ENCODE measurements at places on chromosomes 11 and 22.

DNA sequence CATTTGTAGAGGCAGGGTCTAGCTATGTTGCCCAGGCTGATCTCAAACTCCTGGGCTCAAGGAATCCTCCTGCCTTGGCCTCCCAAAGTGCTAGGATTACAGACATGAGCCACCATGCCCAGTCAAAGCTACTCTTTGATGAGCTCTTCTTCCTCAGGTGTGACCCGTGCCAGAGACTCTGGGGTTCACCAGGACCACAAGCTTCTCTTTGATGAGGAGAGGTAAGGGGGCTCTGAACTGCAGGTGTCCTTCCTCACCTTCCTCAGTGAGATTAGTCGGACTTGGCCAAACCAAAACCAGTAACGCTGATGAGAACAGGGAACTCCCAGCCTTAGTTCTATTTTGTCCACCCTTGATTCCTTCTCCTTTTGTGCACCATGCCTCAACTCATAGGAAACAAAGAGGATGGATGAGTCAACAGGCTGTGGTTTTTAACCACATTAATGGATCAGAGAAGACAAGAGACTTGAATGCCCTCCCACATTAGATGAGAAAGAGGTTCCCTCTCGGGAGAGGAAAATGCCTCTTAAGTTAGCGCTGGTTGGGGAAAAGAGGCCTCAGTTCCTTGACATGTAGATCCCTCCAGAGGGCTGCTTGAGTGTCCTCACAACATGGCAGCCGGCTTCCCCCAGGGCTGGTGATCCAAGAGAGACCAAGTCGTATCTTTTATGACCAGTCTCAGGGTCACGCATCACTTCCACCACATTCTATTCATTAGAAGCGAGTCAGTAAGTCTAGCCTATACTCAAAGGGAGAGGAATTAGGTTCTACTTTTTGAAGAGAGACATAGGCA is 25.7 kb upstream of the CTR9 start:
- no peak for DNase-seq

- no peak for DNase-seq
Measured at GRCh38 chr22:37119872-37120271, 10.4 kb upstream of the TMPRSS6 start.

DNA sequence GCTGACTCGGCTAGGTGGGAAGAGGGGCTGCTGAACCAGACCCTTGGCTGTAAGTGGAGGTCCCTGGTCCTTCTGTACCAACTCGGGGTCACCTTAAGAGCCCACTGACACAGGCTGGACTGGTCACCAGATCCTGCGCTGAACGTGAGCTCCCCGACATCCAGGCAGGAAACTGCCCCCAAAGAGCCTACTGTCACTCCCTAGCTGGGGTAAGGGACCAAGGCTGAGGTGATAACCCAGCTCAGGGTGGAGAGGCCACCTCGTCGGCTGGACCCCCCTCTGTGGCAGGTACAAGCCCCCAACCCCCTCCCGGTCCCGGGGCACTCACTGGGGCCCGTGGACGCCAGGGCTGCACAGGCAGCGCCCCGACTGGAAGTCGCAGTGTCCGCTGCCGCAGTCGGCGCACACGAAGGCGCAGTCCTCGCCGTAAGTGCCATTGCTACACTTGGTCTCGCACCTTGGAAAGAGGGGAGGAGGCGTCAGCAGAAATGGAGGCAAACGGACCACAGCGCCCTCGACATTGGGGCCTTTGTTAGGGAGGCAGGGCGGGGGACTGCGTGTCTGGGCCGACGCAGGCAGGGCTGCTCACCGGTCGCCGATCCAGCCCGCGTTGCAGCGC is 7.4 kb downstream of the SCARF2 start:
- no peak for DNase-seq

DNA sequence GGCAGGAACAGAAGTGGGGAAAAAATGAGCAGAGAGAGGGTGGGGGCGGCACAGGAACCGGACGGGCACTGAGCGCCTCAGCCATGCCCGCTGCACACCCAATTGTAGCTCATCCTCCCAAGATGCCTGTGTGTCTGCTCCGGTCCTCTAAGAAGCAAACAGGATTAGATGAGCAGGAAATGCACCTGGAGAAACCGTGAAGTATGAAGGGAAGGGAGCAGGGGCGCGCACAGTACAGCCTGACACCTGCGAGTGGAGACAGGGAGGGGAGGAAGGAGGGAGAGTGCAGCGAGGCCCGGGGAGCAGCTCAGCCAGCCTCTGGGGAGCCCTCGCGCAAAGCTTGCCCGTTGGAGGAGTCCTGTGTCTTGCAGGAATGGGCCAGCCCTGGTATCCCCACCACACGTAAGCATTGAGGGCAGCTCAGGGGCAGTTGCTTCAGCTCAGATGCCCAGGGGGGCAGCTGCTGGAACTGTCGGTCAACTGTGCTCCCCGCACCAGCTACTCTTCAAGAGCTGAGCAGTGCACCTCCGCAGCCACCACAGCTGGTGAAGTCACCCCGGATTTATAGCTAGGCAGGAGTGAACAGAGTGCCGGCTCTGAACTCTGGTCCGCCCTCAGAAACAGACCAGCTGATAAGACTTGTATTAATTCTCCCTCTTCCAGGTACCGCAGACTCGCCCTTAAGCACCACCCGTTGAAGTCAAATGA is 7.0 kb downstream of the DNAJB13 start:
- DNase-seq: no peak

- DNase-seq: no peak
Measured at GRCh38 chr11:75160220-75160757, 9.4 kb downstream of the SLCO2B1 start.

GRCh38 chr11:18723991-18724390 is 2.0 kb downstream of the IGSF22 start:
- DNase-seq: no peak

- DNase-seq: no peak
Measured at GRCh38 chr22:20530368-20531153, 23.2 kb downstream of the MED15 start.

DNA sequence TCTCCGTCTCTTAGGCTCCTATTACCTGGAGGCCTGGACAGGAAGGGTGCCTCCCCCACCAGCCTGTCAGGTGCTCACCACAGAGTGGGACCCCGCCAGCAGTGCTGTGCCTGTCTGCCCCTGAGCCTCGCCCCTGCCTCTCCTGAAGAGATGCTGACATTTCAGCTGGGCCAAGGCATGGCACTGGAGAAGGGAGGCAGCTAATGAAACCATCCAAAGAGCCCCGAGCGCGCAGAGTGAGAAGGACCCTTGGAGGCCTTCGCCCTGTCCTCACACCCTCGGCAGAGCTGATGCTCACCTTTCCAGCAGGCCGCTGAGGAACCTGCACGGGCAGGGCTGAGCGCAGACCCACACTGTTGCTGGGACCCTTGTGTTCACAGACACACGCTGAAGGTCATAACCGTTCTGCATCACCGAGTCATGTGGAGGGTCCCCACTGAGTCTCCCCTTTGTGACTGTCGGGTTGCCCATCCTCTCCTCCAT is 2.1 kb upstream of the LRFN4 start:
- DNase-seq: no peak

DNA sequence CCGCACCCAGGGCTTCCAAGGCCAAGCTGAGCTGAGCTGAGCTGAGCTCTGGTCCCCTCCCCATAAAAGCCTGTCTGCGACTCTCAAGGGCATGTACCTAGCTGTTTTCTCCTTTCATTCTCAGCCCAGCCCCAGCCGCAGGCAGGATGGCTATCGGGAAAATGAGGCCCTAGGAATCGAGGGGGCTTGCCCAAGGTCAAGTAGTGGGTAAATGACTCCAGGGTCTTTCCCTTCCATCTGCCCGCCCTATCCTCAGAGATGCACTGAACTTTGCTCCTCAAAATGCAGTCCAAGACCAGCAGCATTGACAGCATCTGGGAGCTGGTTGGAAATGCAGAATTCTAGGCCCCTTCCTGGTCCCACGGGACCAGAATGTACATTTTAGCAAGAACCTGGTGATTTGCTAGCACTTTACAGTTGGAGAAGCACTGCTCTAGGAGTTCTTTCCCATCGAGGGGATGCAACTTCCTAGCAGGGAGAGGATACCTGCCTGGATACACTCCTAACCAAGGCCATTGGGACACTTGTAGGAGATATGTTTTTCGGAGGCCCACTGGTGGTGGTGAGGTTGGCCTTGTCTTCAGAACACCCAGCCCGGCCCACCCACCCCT is 43.2 kb upstream of the ACCSL start:
- DNase-seq: no peak

DNA sequence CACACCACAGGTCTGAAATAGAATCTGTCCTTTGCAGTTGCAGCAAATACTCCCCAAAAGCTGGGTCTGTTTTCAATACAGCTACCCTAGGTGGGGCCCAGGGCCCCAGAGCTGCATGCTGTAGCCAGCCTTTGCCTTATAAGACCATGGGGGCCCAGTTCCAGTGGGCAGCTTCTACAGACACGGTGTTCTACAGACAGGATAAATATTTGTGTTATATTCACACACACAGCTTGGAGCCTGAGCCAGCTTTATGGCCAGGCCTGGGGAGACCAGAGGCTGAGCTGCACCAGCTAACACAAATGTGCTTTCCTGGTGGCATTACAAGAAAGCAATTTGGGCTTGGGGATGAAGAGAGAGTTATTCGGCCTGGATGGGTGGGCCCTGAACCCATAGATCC is 151.8 kb upstream of the NCAM1 start:
- DNase-seq: no peak

DNA sequence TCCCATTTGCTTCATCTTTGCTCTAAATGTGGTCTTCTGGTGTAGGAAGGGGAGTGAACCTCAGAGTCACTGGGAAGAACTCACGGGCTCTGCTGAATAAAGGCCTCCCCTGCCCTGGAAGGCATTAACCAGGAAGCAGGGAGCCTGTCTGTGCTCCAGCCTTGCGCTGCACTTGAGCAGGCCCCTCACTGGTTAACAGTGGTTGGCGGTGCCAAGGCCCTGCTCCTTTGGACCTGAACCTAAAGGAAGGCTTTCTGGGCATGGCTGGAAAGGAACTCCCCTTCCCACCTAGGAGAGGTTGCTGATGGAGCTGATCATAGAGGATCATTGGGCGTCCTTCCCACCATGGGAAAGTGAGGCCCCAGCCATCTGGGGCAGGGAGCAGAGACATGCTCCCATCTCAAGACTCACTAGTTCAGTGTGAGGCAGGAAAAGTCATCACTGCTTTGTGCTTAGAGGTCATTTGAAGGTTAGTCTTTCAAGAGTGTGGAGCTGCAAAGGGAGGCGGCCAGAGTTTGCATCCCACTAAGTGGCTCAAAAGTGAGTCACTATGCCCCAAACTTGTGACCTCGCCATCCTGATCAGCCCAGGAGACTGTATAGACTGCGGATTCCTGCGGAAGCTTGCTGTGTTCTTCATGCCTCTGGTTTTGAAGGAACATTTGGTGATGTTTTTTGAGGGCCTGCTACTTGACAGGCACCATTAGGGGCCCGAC is 50.4 kb downstream of the DBX1 start:
- no peak for DNase-seq

DNA sequence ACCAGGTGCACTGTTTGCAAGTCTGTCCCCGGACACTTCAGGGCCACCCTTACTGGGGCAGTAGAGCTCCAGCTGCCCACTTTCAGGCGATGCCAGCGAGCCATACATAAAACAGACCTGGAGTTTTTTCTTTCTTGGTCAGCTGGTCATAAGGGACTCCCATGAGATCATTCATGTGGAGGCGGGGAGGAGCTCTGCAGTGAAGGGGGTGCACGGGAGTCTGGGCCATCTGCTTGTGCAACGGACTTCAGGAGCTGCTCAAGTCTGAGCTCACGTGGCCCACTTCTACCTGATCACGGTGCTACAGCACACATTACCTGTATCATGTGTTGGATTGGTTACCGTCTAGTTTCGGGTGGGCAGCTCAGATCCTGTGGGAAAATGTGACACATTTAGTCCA is 9.2 kb upstream of the MRGPRF start:
- no peak for DNase-seq

DNA sequence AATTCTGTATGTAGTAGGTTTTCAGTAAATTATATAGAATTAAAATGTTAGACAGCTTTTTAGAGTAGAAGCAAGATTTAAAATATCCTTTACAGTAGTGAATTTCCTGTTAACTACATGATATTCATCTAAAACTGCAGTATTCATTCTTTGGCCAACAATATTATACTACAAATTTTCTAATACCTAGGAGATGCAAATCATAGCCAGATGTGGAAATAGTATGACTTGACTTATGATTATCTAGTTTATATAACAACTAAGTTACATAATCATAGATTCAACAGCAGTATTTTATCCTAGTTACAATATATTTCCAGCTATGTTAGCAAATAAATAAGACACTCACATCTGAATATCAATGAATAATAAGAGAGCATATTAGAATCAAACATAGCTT is 163.2 kb downstream of the MSANTD4 start:
- no peak for DNase-seq

- no peak for DNase-seq
Measured at GRCh38 chr22:26549902-26550497, 37.7 kb upstream of the TFIP11 start.

DNA sequence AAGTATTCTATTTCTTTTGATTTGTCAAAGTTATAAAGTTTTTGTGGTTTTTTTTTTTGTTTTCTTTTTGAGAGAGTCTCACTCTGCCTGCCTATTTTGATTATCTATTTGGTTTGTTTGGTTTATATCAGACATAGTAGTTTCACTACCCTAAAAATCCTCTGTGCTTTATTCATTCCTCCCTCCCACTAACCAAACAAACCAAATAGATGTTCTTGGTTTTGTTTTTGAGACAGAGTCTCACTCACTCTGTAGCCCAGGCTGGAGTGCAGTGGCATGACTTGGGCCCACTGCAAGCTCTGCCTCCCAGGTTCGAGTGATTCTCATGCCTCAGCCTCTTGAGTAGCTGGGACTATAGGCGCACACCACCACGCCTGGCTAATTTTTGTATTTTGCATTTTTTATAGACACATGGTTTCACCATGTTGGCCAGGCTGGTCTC is 67.9 kb downstream of the ENTHD1 start:
- no peak for DNase-seq

DNA sequence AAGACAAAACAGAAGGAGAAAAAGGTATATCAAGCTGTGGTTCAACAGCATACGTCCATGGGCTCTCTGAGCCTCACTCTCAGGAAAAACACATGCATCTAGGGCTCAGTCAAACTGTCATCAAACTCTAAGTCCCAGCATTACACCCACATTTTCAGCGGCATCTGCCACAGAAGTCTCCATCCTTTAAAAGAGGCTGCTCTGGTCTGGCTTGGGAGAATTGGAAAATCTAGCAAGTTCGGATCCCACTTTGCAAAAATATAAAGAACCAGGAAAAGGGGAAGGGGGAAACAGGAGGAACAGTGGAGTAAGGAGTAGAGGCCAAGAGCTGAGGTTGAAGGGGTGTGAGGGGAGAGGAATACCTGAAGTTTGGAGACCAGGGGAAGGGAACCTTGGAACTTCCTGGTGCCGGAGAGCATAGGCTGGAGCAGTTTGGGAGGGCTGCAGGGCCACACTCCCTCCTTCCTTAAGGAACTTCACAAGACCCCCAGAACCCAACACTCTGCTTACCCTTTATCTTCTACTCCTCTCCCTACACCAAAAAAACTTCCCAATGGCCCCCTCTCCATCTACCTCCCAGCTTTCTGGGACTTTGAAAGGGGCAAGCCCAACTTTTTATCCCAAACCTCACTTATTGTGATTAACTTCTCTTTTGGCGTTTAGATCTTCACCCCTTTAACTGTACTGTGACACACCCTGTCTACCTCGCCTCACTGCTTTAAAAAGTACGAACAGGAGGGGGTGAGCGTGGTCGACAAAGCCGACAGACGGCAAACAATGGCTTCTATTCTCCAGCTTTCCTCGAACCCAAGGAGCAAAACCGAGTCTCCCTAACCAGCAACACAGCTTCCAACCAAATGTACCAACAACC is 4.0 kb downstream of the PAX6 start:
- DNase-seq: no peak

GRCh38 chr22:45480717-45481116 is 22.0 kb upstream of the FBLN1 start:
- DNase-seq: no peak

Data from urinary bladder (tissue), 4 donors.